ENCODE measurements at places on chromosomes 1 and 21.
A peak's percentile ranks its signal among the peaks of the same experiment; 100 is the strongest.

GRCh38 chr1:200184196-200184595, 156.7 kb downstream of the NR5A2 start:
- DNase-seq = peak; percentile 79

DNA sequence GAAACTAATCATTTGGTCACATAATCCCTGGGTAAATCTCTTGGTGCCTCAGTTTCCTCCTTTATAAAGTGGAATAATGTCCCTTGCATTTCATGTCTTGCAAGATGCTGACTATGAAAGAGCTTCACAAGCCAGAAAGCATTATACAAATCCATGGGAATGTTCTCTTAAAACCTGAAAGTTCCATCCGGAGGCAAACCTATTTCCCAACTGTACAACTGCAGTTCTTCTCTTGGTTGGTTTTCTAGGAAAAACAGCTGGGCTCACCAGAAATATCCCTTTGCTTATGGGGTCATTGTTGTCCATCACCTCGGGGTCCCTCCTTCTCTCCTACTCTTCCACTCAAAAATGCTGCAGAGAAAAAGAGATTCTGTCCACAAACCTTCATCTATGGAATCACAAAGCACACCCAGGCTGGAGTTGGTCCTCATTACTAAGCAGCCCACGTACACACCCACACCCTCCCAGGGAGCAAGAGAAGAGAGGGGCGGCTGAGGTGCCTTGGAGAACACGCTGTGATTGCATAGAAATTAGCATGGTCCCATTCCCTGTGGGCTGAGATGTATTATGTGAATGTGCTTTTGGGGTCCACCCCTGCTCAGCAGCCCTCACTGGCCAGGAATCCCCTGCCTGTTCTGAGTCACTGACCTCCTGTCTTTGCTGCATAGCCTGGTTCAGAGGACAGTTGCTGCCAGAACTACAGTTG, 5.0 kb upstream of the PLXNA2 start:
- no peak for DNase-seq

DNA sequence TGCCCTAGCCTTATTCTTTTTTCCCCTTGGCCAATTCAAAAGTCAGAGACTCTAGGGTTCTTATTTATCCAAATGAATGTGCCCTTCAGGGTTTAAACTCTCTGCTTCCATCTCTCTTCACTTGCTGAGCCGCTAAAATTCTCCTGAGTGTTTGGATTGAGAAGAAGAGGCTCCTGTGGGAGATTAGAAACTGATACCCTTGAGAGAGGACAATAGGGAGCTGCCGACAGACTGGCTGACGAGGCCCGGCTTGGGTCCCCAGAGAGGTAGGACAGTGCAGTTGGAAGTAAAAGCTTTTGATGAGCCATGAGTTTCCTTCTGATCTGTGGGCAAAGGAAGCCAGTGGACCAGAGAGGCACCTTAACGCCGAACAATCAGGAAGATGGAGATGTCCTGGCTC, 41.3 kb upstream of the UBE2U start:
- DNase-seq = no peak

DNA sequence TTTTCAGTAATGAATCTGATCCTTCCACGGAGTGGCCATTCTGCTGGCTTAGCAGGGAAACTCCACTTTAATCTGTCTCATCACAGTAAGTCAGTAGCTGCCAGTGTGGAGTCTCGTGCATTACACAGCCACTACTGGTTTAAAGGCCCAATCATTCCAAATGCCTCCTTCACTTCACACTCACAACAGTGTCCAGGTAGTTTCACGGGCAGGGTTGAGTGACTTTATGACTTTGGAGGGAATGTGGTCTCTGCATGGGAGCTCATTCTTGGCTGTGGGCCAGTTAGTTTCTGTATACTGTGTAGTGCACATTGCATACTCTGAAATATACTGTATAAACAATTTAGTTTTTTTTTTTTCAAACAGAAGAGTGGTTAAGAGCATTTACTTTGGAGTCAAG, 34.6 kb upstream of the C1orf87 start:
- DNase-seq = peak; percentile 59

Measured in kidney glomerular epithelial cell (primary cell).